Hematopoietic multipotent progenitor cell treated with erythropoietin and hydrocortisone succinate and interleukin-3 and kit ligand, for 15 days (in vitro differentiated cells): ENCODE measurements at places on chromosomes 2 and 18.
A peak's percentile ranks its signal among the peaks of the same experiment; 100 is the strongest.

DNA sequence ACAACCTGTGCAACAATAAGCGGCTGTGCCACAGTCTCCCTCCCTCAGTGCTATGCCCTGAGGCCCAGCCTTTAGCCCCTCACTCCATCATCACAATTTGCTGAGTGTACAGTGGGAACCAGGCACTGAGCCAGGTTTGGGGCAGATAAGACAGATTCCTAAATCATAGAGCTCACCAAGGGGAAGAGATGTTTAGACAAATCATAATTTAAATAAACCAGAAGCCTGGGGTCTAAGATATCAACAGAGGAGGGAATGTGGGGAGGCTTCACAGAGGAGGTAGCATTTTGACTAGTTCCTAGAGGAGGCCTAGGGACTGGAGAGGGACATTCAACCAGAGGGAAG lies 139.3 kb upstream of the EPAS1 start:
- no peak for DNase-seq

DNA sequence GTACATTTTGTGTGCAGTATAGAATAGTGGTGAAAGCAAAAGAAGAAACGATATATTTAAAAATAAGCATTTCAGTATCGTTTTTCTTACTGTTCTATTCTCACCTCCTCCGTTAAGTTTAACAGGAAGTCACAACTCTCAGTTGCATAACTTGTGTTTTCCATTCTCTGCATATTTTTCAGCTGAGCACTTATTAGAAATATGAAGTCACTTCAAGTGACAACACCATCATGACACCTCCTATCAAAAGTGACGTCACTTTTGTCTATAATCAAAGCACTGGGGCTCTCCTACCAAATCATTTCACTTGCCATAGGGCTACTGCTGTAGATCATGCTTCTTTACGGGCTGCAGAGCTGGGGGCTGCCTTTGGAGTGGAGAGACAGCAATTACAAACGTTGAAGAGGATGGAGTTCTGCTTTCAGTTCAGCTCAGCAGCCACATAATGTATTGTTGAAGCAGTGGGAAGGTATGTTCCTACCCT lies 36.3 kb downstream of the STAT4 start:
- DNase-seq = no peak

- no peak for DNase-seq
Observed at GRCh38 chr18:51330148-51330547, 132.7 kb upstream of the MEX3C start.

DNA sequence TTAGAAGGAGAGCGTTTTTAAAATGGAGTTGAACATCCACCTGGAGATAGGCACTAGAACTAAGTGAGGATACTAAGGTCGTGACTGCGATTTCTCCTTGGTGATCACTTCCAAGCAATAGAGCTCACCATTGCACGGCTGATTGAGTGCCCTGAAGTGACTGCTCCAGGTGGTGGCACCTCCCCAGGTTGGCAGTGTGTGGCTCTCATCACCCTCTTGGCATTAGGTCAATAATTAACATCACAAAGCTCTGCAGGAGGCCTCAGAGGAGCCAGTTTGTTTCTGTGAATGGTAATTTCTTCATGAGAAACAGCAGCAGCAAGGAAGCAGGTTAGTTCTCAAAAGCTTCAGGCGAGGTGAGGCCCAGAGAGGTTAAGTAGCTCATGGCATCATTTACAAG lies 259.6 kb downstream of the CLIP4 start:
- no peak for DNase-seq

DNA sequence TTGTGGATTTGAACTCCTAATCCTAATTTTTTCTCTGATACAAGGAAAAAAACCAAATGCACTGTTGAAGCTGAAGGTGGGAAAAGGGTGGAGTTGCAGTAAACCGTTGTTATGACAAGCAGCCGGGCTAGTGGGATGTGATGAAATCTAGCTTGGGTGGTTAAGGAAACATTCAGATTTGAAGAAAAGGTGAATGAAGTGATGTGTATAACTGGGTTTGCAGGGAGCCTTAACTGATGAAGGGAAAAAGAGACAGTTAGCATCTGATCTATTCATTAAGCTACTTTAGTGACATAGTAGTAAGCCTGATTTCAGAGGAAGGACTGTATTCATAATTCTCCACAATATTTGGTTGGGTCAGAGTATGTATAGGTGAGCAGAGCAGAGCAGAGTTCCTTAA lies 3.5 kb downstream of the EML6 start:
- no peak for DNase-seq

GRCh38 chr2:47041063-47041462 lies 114.0 kb downstream of the STPG4 start:
- DNase-seq = no peak

GRCh38 chr2:201790291-201790690 lies 9.6 kb upstream of the ALS2 start:
- DNase-seq = no peak

DNA sequence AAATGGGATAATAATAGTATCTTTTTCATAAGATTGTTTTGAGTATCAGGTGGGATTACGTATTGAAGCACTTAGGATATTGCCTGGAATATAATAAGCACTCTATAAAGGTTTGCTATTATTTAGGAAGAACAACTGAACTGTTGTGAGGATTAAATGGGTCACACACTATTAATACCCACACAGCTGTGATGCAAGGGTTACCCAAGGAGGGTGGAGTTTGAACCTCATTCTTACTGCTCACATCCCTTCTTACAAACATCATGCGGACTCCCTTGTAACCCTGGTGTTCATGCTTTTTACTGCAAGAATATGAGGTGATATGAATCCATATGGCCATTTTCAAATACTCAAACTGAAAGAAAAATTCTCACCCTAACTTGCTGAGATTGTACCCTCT lies 113.5 kb downstream of the KCTD1 start:
- DNase-seq = no peak

GRCh38 chr2:172098650-172099471 lies 3.8 kb downstream of the DLX2 start:
- DNase-seq = peak; percentile 31

DNA sequence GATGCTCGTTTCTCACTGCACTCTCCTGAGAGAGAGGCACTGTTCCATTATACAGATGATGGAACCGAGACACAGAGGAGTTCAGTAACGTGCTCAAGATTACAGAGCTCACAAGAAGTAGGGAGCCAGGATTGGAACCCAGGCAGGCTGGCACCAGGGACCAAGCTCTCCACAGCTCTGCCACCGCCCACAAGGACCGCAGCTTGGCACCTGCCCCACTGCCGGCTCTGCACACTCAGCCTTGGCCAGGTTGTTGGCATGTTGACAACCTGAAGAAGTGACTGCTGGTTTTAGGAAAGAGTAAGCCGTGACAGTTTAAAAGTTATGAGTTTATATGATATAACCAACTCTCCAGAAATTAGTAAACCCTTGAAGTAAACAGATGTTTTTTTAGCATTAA lies 48.0 kb upstream of the ITM2C start:
- no peak for DNase-seq

GRCh38 chr2:120748310-120748709 lies 12.6 kb downstream of the GLI2 start:
- no peak for DNase-seq

- DNase-seq = no peak
Observed at GRCh38 chr2:201936817-201937216, 96.8 kb upstream of the FZD7 start.

DNA sequence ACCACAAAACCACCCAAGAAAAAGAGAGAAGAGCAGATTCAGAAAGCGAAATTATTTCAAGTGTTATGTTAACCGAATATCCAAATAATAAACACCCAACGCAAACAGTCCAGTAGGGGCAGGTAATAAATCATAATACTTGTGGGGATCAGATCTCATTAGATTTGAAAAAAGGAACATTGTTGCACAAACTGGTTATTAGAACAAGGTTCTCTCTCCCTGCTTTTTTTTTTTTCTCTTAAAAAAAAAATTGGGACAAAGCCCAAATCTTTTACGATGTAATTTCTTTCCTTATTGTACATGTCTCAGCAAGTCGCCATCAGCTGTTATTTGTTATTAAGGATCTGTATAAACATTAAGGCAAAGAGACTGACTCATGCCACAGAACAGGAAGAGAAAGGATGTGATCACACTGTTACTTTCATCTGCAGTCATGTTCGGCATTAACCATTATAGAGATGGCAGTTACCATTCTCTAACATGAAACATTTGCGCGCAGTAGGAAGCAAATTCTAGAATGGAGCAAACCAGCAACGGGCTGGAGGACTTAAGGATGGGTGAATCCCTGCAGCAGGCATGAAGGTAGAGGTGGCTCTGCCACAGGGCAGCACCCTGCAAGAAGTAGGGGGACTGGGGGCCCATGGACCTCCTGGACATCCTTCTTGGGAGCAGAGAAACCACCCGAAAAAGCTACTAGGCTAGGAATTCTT lies 42.0 kb downstream of the EPHA4 start:
- no peak for DNase-seq
